Posterior cingulate gyrus (tissue), 11 donors: ENCODE measurements at places on chromosomes 6 and 20.

- no peak for DNase-seq
Observed at GRCh38 chr6:15888798-15889772, 226.3 kb upstream of the DTNBP1 start.

GRCh38 chr6:26532699-26533531 lies 5.3 kb upstream of the HMGN4 start:
- DNase-seq, result peak; percentile 85

DNA sequence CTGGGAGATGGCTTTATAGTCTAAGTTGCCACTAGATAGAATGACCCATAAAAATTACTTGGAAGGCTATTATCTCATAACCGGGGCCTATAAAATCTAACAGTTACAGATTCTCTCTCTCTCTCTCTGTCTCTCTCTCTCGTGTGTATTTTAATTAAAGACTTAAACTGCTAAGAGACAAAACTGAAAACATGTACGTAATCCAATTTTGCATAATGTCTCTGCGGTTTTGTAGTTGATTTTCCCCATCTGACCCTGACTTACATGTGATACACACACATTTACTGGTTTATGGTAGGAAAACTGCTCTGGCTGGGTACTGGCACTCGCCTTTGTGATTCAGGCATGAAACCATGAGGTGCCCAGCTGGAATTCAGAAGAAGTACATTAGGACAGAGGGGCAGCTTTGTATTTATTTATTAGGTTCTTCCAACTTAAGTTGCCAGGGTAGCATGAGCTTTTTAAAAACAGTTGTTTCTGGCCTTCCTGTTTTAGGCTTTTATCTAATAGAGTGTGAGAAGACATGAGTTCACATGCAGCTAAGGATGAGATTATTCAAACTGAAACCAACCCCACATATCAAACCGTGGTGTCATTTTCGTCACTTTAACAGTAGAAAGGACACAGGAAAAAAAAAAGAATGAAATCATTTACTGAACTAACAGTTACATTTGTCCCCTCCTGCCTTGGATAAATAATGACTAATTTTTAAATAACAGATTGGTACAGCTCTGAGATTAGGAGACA lies 182.5 kb downstream of the GMPR start:
- DNase-seq, result no peak

GRCh38 chr6:80442366-80442765 lies 335.9 kb downstream of the BCKDHB start:
- DNase-seq, result no peak

DNA sequence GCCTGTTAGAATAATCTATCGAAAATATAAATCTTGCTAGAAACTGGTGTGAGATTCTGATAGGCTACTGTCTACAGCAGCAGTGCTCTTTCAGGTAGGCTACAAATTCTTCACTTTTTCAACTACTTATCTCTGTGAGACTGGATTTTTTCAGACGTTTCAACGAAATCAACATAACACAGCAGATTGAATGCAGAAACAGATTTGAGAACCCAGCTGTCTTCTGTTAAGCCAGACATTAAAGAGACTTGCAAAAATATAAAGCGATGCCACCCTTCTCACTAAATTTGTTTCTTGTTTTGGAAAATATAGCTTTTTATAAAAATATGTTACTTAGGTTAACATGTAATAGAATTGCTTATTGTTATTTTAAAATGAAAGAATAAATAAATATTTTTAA lies 140.6 kb upstream of the PHACTR1 start:
- no peak for DNase-seq

GRCh38 chr20:50471231-50471630 lies 39.0 kb upstream of the PTPN1 start:
- DNase-seq, result no peak

DNA sequence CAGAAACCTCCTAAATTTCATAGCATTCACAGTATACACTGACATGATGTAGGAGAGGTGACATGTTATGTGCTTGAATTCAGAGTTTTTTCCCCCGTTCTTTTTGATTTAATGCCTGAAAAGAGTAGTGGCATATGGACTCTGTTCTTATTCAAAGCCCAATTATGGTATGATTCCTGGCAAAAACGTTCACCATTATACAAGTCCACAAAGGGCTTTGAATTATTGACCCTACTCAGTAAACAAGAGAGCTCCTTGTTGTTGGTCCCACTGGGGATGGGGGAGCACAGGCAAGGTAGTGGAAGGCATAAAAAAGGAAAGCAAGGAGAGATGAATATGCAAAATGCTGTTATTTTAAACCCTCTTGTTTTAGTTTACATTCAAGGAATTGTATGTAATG lies 136.0 kb upstream of the AHI1 start:
- no peak for DNase-seq

- no peak for DNase-seq
Observed at GRCh38 chr20:59324521-59325141, 24.2 kb downstream of the EDN3 start.

DNA sequence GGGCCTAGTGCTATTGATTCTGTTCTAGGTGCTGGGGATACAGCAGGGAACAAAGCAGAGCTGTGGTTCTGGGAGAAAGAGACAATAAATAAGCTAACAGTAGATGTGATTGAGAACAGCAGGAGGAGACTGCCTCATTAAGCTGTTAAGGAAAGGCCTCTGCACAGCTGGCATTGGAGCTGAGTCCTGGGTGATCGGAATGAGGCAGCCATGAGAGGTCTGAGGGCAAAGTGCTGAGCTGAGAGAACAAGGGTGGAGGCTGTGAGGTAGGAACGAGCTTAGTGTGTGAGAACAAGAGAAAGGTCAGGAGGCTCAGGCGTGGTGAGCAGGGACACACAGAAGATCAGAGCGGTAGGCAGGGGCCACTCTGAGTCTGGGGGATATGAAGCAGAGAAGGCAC lies 18.3 kb downstream of the DDX27 start:
- DNase-seq, result no peak

- DNase-seq, result no peak
Observed at GRCh38 chr20:23115822-23116221, 29.7 kb upstream of the CD93 start.

DNA sequence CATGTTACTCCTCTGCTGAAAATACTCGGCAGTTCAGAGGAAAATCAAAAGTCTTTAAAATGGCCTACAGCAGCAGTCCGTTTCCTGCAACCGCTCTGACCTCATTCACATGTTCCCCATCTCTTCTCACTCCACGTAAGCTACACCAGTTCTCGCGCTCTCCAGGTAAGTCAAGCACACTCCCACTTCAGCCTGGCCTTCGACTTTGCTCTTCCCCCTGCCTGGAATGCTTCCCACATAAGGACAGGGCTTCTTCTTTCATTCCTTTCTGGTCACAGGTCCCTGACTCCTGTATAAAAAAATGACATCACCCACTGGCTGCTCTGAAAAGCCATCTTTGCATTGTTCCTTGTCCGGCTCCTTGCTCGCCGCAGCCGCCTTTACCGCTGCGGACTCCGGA lies 42.7 kb downstream of the MGME1 start:
- DNase-seq, result no peak

DNA sequence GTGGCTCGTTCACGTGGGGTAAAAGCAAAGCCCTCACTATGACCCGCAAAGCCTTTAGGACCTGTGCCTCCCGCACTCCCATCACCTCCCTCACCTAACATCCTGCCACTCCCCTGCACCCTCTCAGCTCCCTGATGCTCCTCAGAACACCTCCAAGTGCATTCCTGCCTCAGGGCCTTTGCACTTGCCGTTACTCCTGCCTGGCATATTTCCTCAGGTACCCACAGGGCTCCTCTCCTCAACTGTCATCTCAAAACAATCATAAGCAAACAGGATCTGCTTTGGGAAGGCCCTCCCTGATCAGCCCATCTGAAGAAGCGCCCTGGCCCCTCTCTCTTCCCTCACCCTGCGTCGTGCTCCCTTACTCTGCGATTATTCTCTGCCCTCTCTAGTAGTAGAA lies 49.1 kb downstream of the FGD2 start:
- no peak for DNase-seq

DNA sequence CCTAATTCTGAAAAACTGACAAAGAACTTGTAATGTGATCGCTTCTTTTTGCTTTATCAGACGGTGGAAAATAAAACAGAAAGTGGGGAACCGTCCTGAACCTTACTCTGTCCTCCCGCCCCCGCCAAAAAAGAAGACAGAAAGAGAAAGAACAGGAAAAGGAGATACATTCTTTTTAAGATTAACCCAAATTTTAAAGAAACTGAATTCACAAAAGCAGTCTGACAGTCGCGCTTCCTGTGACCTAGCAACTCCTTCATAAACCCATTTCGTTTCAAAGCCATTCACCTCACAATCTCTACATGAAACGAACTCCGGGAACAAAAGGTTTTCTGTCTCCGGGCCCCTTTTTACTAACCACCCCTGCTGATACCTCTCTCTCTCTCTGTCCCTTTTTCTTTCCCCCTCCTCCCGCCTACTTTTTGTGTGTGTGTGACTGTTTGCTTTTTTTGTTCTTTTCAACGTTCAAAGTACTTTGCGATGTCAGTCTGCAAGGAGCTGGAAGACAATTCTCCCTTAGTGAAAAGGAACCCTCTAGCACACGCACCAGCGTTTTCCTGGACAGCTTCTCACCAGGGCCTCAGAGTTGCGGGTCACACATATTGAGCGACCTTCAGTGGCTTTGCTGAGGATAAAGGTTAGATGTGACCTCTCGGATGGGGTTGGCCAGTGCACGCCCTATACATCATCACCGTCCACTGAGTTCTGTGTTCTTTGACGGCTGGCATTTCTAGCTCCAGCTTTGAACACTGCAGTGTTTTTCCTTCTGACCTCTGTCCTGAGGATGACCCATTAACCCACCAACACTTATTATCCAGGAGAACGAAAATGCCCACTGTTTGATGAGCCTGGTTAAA lies 530 bp upstream of the NEDD9 start:
- DNase-seq, result no peak

GRCh38 chr6:87763276-87763675 lies 61.2 kb upstream of the AKIRIN2 start:
- no peak for DNase-seq

DNA sequence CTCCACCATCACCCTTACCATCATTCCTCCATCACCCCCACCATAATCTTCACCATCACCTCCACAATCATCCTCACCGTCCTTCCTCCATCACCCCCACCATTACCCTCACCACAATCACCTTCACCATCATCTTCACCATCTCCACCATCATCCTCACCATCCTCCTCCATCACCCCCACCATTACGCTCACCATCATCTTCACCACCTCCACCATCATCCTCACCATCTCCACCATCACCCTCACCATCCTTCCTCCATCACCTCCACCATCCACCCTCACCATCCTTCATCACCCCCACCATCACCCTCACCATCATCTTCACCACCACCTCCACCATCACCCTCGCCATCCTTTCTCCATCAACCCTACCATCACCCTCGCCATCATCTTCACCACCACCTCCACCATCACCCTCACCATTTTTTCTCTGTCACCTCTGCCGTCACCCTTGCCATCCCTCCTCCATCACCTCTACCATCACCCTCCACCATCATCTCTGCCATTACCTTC lies 33.1 kb upstream of the MPC1 start:
- no peak for DNase-seq

GRCh38 chr6:116580198-116580597 lies 8.9 kb downstream of the RWDD1 start:
- no peak for DNase-seq

DNA sequence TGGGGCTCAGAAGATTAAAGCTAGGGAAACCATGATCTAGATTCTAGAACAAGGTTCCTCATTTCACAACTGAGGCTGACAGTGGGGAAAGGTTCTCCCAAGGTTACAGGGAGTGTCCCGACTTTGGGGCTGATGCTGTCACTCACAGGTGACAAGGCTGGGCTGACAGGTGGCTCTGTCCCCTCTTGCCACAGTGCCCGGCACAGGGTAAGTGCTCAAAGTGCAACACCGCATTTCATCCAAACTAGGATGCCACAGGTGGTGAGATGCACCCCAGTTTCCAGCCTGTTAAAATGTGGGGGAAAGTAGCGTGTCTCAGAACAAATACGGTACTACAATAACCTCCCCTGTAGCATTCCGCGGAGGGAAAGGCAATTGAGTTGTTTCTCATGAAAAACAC lies 7.8 kb downstream of the ZBP1 start:
- DNase-seq, result no peak

GRCh38 chr6:66930559-66931290 lies 1223.7 kb upstream of the EYS start:
- DNase-seq, result no peak

- no peak for DNase-seq
Observed at GRCh38 chr6:135647521-135647920, 150.0 kb upstream of the AHI1 start.

- DNase-seq, result no peak
Observed at GRCh38 chr6:19368511-19368910, 468.7 kb upstream of the ID4 start.

- no peak for DNase-seq
Observed at GRCh38 chr20:889106-889505, 27.0 kb downstream of the ANGPT4 start.

DNA sequence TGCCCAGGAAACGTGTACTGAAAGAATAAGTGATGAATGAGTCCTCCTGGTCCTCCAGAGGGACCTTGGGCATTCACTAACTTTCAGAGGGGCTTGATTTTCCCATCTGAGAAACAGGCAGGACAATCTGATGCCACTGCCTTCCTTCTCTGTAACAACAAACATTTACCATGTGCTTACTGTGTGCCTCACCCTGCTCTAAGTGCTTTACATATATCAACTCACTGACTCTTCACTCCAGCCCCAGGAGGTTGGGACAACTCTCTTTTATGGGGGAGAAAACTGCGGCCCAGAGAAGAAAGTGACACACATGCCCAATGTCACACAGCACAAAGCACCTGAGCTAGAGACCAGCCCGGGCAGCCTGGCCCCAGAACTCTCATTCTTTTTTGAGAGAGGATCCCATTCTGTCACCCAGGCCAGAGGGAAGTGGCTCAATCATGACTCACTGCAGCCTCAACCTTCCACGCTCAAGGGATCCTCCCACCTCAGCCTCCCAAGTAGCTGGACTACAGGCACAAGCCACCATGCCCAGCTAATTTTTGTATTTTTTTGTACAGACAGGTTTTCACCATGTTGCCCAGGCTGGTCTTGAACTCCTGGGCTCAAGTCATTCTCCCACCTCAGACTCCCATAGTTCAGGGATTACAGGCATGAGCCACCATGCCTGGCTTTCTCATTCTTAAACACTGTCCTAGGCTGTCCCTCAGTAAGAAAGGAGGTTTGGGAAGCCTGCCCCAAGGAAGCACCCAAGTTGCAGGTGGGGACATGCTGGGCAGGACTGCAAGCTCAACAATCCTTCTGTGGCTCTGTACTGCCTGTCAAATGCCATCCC lies 38.0 kb downstream of the NOL4L start:
- DNase-seq, result no peak

DNA sequence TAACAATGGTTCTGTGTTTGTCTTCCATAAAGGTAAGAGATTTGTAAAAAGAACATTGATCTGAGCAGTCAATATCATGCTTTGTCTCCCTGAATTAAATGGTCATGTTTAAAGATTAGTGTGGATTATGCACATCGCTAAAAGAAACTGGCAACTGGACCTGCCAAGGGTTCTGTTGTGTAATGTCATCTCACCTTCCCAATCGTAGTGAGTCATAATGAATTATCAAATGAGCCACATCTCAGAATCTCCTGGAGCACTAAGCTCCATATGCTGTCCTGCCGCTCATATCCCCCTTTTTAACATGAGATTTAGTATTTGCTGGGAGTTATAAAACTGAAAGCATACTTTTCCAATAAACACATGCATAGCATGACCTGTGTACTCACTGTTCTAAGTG lies 187.0 kb upstream of the OPRM1 start:
- DNase-seq, result no peak

- no peak for DNase-seq
Observed at GRCh38 chr6:1368940-1369339, 20.4 kb upstream of the FOXF2 start.

GRCh38 chr20:58130581-58130980 lies 97.9 kb downstream of the ANKRD60 start:
- DNase-seq, result no peak
